ENCODE measurements at places on chromosomes 2 and 18. TPM values are rescaled to one million over a fixed set of nuclear protein-coding genes. Genes with fewer than 3 reads are reported as not detected.

Gene IL36B
- not detected for total RNA-seq

Gene MTCL1
- 81.5 TPM for total RNA-seq

Gene ARL5A
- total RNA-seq = 68.6 TPM

Gene PXDN
- 242 TPM for total RNA-seq

- no peak for DNase-seq
Measured at GRCh38 chr2:54758951-54759350, 35.5 kb downstream of the EML6 start.

Gene PLGLB2
- 8.3 TPM for total RNA-seq

DNA sequence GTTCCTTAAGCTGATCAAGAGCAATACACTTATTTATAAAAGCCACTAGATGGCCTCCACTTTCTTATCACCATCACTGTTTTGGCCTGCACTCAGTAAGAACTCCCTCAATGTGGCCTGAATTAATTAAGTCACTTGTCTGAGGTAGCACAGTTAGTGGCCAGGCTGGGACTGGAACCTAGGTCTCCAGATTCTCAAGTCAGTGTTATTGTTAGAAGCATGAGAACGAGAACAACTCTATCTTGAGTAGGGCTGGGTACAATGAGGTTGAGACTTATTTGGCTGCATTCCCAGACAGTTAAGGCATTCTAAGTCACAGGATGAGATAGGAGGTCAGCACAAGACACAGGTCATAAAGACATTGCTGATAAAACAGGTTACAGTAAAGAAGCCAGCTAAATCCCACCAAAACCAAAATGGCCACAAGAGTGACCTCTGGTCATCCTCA lies 115.8 kb downstream of the SS18 start:
- no peak for DNase-seq

DNA sequence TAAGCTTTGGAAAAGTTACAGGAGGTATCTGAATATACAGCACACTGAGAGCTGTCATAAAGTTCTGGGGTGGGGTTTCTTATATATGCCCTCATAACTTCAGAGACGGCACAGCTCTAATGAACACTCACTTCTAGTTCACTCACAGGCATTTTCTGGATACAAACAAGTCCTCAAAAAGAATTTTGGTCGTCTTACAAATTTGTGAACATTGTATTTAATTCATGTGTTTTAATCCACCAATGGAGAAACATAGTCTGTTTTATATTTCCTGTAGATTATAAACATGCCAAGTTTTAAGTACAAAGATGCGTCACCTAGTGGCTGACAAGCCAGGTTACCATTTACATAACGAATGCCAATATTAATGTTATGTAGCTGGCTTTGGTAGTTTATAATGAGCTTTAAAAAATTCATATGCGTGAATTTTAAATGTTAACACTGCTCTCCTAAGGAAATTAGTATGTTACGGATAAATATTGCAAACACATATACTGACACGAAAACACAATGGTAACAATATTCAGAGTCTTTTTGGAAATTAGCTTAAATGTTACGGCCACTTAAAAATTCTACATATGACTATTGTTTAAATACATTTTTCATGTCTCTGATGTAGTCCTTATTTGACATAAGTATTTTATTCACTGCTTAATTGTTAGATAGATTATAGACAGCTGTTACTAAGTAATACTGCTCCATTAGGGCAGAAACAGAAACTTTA lies 2.5 kb downstream of the COL3A1 start:
- no peak for DNase-seq

DNA sequence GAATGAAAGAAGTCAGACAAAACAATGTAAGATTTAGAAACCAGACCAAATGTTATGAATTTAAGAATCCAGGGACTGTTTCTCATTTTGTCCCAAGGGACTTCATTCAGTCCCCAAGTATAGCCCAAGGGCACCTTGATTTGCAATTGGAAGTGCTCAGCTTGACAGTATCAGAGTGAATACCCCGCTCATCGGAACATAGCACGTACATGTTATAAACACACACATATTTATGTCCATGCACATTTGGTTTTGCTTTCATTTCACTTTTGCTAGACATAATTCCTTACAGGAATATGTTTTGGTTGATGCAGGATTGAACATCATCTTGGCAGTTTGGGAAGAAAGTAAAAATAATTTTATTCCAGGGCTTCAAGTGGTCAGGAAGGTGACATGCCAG lies 100.2 kb downstream of the PID1 start:
- no peak for DNase-seq

- DNase-seq = no peak
Measured at GRCh38 chr2:24238158-24238557, 63.3 kb downstream of the FAM228A start.

DNA sequence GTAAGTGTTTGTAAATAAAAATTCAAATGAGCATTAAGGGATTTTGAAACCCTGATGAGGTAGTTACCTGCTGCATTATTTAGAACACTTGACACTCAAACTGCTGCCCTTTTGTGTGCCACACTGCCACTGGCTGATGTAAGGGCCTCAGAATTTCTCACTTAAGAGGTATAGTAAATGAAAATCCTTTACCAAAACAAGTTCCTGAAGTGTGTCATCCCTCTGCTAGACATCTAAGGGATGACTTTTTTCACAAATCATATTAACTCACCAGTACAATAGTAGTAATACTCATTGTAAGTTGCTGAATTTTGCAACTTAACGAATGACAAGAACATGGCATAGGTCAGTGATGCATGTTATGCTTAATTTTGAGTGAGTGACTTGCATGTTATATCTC lies 274.9 kb upstream of the UBE2E3 start:
- no peak for DNase-seq

Gene TMEM198
- total RNA-seq = 8.2 TPM

Gene LRRC30
- total RNA-seq = not detected

DNA sequence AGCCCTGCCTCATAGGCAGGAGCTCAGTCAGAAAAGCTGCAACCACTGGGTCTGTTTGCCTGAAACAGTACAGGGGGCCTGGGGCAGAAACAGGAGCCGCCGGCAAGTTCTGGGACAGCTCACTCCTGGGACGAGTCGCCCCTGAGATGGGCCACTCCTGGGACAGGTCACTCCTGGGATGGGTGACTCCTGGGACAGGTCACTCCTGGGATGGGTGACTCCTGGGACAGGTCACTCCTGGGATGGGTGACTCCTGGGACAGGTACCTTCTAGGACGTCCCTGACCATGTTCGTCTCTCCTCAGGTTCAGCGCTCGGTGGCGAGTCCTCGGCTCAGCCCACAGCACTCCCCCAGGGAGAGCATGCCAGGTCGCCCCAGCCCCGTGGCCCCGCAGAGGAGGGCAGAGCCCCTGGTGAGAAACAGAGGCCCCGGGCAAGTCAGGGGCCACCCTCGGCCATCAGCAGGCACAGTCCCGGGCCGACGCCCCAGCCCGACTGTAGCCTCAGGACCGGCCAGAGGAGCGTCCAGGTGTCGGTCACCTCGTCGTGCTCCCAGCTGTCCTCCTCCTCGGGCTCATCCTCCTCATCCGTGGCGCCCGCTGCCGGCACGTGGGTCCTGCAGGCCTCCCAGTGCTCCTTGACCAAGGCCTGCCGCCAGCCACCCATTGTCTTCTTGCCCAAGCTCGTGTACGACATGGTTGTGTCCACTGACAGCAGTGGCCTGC lies 51.8 kb downstream of the NTSR2 start:
- DNase-seq = no peak

DNA sequence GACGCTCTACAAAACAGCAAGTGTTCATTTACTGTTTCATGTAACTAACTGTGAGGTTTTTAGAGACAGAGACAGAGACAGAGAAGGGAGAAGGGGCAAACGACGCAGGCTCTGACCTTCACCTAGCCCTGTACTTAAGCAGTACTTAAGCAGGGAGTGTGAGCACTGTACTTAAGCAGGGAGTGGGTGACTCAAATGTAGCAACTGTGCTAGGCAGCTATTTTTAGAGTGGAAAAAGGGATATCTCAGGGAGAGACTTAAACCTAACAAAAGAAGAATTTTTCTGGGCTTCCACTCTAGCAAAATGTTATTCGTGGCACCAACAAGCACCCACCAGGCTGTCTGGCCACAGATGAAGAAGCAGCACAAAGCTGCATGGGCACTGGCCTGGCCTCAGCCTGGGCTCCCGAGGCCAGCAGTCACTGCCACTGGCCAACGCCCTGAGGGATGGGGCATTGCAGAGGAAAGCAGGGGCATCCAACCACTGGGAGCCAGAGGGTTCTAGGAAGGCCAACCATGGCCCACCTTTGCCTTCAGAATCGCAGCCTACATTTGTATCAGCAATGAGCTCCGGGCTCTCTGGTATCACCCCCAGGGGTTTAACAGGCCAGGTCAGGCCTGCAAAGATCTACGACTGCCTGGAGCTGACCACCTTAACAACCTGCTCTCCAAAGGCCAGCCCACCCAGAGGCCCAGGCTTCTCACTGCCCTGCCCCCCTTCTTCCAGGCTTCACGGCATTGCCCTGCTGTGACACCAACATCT lies 154.3 kb downstream of the TTC32 start:
- DNase-seq = no peak

GRCh38 chr2:136242687-136243277 lies 124.8 kb upstream of the CXCR4 start:
- DNase-seq = no peak

DNA sequence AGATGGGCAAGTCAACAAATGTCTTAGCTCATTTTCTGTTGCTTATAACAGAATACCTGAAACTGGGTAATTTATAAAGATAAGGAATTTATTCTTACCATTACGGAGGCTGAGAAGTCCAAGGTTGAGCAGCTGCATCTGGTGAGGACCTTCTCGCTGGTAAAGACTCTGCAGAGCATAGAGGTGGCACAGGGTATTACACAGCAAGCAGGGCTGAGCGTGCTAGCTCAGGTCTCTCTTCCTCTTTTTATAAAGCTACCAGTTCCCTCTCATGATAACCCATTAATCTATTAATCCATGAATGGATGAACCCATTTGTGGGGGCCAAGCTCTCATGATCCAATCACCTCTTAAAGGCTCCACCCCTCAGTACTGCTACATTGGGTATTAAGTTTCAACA lies 109.1 kb downstream of the CDK15 start:
- DNase-seq = no peak

Gene ATRAID
- total RNA-seq = 107 TPM

DNA sequence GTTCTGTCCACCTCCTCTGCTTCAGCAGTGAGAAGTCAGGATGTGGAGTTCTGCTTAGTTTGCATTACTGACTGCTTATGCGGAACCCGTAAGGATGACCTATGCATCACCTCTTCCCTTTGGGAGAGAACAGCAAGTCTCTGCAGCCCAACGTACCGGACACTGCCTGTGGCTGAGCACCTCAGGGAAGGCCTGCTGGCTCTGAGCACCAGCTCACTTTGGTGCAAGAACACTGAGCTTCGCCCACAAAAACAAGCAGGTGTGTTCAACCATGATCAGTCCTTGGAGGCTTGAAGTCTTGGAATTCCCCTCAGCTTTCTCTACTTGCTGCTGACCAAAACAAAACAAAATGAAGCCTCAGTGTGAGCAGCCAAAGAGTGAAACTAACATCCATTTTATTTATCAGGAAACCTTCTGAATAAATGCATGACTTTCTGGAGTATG lies 52.7 kb upstream of the NCK2 start:
- no peak for DNase-seq

DNA sequence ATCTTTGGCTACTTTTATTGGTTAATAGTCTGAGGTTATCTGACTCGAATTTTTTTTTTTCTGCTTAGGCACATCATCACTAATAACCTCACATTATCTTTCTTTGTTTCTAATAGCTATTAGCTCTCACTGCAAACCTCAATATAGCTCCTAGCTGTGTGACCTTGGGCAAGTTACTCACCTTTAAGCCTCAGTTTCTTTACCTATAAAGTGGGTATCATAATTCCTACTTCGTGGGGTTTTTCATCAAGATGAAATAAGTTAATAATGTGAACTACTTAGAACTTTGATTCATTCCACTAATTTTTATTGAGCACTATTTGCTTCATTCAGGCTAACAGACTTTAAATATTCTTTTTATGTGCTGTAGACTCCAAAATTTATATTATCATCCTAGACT lies 55.5 kb downstream of the AGPS start:
- no peak for DNase-seq

Gene ICA1L
- total RNA-seq = 17.8 TPM

Gene ST8SIA3
- 8.9 TPM for total RNA-seq

Gene UGT1A4
- not detected for total RNA-seq

Gene ITGAV
- total RNA-seq = 69.1 TPM

GRCh38 chr2:169361706-169362117 lies 622 bp downstream of the LRP2 start:
- DNase-seq = peak; percentile 71

DNA sequence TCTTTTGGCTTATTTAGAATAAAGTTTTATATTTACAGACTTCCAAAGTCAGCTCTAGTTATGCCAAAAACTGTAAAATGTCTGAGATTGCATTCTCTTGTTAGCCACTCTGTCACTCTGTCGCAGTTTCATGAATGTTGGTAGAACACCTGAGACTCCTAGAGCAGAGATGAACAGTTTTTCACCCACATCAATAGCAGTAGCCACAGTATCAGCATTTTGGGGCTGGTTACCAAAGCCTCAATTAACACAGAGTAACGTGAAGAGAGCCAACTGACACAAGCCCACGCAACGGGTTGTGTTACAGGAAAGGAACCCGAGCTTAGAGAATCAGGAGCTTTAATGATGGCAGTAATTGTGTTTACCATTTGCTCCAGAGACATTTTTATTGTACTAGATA lies 443.0 kb upstream of the SLC39A10 start:
- no peak for DNase-seq

Gene HTR2B
- not detected for total RNA-seq

Gene HOXD13
- not detected for total RNA-seq

- DNase-seq = no peak
Measured at GRCh38 chr2:160664603-160665140, 171.1 kb upstream of the RBMS1 start.

DNA sequence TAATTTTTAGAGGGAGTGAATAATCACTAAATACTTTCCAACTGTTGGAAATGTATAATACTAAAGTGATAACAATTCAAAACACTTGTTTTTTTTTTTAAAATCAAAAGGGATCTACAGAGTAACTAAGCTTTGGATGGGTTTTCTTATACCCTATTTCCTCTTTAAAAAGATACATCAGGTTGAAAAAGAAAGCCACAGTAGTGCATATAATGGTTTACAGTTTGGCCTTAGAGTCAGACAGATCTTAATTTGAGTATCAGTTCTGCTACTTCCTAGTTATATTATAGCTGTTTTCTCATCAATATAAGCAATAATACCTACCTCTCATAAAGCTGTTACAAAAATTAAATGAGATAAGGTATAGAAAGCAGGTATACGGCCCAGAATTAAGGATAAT lies 28.5 kb downstream of the PSME4 start:
- DNase-seq = no peak

DNA sequence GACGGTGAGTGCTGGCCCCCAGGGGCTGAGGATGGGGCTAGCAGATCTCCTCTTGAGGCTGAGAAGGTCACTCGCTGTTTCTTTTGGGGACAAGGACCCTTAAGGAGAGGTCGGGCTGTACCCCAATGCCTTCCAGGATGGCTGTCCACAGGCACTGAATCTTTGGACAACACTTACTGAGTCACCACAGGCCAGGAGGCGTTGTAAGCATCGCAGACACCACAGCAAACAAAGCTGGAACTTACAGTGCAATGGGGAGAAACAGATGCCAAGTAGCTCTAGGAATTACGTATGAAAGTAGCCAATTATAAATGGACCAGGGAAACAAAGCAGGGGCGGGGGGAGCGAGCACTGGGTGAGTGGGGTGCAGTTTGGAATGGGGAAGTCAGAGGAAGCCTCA lies 219.8 kb downstream of the GLI2 start:
- no peak for DNase-seq

GRCh38 chr2:64853306-64853705 lies 135.9 kb upstream of the SLC1A4 start:
- DNase-seq = no peak

Gene SERPINB10
- total RNA-seq = not detected

Measured in progenitor cell of endocrine pancreas (in vitro differentiated cells).